ENCODE measurements at places on chromosomes 4 and X.

DNA sequence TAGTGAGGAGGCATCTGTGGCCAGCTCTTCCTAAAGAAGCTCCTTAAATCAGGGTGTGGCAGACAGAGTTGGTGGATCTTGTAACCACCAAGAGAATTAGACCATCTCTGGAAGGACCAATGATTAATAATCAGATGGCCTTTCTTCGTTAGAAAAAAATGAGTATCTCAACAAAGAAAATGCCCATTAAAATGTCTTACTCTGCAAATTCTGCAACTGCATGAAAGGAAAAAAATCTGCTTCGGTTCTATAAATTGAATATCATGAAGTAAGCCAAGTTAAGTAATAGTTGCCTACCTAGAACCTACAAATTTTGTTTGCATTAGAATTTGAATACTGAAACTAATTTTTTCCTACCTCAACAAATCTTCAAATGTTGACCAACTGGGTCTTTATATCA is 4.2 kb upstream of the DCLK2 start:
- no peak for DNase-seq

DNA sequence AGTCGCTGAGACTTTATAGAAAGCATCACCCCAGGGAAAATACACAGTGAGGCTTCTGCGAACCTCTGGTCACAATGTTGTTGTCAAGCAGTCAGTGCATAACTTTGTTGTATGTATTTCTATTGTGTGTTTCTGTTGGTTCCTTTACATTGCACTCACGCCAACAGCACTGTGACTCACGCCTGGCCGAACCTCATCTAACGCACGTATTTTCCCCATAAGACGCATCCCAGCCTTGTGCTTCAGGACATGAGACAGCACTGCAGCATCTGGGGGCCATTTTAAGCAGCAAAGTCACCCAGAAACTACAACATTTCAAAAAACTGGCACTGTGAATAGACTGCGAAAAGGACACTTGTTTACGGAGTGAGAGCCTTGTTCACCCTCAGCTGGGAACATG is 30.6 kb downstream of the TBL1X start:
- DNase-seq, result no peak

DNA sequence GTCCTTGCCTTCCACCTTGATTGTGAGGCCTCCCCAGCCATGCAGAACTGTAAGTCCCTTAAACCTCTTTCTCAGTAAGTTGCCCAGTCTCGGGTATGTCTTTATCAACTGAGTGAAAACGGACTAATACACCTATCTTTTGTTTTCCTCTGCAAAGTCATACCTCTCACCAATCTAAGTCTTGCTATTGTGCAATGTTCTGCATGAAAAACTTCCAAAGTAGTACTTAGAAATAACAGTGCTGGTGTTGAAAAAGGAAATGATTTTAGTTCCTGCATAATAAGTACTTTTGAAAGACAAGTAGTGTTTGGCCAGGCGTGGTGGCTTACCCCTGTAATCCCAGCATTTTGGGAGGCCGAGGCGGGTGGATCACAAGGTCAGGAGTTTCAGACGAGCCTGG is 573.5 kb downstream of the ANKRD50 start:
- no peak for DNase-seq

DNA sequence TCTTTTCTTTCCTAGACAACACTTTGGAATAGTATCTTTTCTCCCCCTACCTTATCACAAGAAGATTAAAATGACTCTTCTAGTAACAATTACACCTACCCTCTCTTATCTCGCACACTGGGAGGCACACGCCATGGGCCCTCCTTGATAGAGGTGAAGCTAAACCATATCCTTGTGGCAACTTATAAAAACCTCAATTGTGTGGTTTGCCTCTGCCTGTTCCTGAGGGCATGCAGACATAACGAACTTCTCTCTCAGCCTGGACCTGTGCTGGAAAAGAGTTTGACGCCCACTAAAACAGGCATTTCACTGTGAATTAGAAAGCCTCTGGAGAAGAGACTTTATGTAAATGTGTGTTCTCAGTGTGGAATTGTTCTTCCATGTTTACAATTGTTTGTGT is 141.2 kb downstream of the NDST3 start:
- DNase-seq, result no peak

DNA sequence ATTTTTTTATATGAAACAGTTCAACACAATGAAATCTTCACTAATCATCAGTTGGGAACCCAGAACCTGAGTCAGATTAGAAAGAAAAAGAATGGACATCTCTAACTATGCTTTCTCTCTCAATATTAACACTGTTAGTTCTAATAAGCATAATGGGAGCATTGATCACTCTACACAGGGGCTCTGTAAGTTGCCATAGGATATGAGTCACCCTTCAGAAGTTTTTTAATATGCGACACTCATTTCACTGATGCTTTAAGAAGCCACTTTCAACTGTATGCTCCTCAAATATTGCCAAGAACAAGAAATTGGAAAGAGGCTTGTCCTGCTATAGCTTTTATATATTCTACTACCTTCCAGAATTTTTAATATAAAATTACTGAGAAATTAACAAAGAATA is 187.0 kb downstream of the AASDH start:
- no peak for DNase-seq

- no peak for DNase-seq
Measured at GRCh38 chr4:116066711-116067245, 953.4 kb upstream of the NDST4 start.

DNA sequence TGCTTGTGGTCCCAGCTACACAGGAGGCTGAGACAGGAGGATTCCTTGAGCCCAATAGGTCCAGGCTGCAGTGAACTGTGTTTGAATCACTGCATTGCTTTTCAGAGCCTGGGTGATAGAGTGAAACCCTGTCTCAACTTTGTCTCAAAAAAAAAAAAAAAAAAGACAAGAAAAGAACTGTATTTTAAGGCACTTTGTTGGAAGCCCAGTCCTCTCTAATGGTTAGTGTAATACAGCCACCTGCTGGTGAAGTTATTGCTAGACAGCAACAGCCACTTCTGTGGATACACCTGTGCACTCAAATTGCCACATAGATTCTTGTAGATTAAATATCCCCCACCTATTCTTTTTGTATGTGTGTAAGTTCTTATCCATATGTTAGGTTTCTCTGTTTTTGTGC is 10.1 kb upstream of the FGG start:
- DNase-seq, result no peak

DNA sequence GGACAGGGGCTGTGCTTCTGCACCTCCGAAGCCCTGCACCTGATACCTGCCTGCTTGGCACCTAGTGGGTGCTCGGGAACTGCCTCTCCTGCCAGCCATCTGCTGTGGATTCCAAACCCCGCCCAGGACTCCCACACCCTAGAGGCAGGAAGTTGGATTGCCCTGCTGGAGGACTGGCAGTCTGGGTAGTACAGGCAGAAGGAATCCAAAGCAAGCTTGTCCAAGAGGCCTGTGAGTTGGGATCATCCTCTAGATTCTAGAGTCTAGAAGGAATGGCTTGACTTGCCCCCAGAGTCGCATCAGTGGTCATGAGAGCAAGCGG is 64.6 kb upstream of the MTM1 start:
- DNase-seq, result no peak

DNA sequence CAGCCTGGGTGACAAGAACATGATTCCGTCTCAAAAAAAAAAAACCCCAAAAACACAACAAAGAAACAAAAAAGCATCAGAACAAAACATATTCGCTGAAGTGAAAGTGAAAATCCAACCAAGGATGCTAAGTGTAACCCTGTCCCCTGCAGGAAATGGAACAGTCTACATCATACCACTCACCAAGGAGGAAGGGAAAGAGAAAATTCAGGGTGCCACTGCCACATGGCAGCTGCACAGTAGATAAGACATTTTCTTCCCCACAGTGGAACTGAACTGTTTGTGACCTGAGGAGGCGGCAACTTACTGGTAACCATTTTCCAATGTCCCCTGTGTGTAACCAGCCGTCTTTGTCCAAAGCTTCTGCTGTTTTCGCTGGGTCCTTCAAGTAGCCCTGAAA is 28.2 kb upstream of the CENPU start:
- no peak for DNase-seq

DNA sequence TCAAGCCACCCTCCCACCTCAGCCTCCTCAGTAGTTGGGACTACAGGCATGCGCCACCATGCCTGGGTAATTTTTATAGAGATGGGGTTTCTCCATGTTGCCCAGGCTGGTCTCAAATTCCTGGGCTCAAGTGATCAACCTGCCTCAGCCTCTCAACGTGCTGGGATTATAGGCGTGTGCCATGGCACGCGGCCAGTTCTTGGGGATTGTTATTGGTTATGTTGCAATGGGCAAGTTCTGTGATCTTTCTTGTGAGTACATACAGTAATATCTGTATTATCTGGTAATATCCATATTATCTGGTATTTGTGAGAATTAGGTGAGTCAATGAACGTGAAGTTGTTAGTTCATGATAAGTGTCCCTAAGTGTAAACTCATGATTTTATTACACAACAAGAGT is 90.3 kb upstream of the TBL1X start:
- DNase-seq, result no peak

DNA sequence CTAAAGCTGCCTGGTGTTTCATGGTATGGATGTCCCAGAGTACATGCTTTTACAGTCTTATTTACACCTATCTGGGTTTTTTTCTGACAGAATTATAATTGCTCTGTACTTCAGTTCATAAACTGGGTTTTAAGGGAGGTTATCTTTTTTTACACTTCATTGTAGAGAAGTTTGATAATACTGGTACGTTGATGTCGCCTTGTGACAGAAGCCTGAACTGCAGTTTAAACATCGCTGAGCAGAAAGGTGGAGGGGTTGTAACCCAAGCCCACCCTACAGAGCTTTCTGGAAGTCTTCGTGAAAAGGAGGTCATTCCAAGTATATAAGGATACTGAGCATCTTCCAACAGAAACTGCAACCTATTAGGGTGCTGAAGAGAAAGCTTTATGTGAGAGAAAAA is 46.4 kb downstream of the BEX1 start:
- DNase-seq, result no peak

DNA sequence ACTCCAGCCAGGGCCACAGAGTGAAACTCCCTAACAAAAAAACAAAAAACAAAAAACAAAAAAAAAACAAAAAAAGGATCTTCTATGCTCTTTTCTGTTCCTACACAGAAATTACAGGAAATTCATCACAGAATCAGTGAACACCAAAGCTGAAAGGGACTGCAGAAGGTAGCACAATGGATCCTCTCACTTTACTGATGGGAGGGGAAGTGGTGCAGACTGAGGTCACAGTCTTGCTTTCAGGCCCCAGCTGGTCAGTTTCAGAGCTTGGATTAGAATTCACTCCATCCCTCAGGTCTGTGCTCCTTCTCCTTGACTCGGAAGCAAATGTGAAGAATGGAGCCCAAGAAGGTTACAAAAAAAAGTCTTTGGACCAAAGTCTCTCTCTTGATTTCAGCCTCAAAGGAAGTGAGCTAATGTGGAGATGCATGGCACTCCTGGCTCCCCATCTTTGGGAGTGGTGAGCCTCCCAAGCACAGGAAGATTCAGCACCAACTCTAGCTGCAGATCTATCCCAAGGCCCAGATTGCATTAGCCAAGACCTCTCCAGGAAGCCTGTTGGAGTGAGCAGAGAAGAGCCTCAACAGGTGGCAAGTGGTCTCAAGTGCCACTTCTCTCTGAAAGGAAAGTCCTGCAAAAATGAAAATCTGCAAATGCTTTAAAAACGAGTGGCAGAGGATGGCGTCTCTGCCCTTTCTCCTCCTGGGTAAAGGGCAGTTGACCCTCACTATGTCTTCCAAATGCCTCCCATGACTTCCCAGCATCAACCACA is 176.0 kb downstream of the MAML3 start:
- DNase-seq, result no peak

- DNase-seq, result no peak
Measured at GRCh38 chrX:72540318-72540717, 32.3 kb downstream of the HDAC8 start.

DNA sequence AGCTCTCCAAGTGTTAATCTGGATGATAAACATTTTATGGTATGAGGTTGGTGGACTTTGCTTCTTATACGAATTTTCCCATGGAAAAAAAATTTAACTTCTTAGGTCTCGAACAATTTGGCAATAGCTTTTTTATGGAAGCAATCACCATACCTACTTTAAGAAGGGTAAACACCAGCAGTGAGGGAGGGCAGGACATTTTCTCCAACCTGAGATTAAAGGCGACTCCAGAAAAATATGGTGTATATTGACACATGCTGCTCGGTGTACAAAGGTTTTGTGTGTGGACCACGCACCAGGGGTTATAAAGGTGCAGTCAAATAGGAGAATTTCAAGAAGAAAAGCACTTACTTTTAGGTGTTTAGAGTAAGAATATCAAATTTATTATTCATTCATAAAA is 34.2 kb upstream of the SULT1E1 start:
- no peak for DNase-seq

DNA sequence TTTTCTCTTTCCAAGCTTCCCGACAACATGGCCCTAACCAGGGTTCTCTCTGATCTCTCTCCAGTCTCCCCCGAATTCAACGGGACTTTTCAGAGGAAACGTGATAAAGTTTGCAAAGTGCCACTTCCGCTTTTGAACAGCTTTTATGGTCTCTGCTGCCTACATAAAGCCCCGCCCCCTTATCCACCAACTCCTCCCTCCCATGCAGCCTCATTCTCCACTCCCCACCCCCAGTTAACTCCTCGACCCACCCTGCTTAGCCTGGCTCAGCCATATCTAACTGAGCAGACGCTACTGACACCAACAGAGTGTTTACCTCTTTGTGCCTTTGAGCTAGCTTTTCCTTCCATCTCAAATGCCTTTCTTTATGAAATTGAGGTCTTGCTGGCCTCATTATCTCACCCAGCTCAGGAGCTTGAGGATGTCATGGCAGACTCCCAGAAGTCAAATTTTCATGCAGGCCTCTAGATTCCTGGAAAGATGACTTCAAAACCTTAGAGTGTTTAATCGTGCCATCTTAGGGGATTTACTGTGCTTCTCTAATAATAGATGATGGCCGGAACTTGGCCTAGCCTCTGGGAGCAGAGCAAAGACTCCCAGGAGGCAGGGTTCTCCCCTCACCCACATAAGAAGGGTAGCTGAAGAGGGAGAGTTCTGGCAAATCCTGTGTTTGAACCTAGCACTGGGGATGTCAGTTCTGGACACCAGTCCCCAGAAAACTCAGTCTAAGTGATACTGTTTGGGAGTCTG is 606.0 kb downstream of the BCOR start:
- no peak for DNase-seq

DNA sequence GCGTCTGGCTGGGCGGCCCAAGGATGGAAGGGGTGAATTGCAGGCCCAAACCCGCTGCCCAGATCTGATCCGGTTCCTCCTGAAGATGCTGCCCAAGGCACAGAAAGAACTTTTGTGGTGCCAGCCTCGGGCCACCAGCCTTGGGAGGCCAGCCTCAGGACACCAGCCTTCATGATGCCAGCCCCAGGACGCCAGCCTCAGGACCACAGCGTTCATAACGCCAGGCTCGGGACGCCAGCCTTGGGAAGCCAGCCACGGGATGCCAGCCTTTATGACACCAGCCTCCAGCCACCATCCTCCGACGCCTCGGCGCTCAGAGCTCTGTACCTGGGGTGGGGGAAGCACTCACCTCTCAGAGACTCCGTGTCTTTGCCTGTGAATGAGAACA is 107.8 kb downstream of the ADRA2C start:
- no peak for DNase-seq

DNA sequence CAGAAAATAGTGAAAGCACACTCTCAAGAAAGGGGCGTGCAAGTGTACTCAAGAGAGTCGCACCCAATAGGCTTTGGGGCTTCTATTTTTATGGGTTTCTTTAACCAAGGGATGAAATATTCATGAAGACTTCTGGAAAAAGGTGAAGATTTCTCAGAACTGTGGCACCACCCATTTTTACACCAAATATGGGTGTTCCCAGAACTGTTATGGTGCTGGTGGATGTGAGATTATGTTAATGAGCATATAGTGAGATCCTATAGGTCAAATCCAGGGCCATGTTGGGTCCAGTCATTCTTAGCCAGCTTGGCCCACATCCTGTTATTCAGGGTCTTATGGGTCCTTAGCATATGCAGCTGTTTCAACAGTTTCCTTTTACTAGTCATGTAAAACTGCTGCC is 61.0 kb upstream of the SMIM10 start:
- no peak for DNase-seq

All from kidney epithelial cell (primary cell).